ENCODE measurements at places on chromosomes 1 and 21.

DNA sequence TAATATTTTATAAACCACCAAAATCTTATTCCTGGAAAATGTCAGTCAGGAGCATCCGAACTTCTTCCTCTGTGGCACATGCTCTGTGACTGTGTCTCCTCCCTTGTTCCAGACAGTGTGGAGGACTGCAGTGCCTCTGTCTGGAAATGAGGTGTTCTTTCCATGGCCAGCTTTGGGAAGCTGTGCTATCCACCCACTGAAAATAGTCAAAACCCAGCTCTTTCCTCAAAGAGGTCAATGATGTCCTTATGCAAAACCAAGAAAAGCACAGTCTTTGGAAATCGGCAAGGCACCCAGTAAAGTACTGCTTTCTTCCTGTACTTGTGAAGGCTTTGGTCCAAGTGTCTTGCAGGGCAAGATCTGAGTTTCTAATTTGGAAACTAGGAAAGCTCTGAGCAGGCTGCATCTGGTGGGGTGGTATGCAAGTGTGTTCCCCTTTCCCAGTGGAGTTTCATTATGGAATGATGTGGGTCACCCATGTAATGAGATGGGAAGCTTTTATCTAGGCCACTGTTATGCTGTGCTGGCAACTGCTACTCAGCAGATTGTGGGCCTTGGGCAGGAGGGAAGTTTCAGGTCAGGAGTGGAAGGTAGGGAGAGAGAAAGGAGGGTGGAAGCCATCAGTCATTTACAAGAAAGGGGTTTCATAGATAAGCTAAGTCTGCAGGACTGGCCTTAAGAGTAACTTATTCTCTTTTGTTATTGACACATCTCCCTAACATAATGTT lies 6.0 kb downstream of the KIAA0040 start:
- DNase-seq = no peak

GRCh38 chr1:109826930-109827349 lies 63.2 kb upstream of the EPS8L3 start:
- no peak for DNase-seq

- DNase-seq = no peak
Observed at GRCh38 chr1:67937651-67938050, 104.4 kb upstream of the GNG12 start.

- DNase-seq = no peak
Observed at GRCh38 chr1:208129060-208129459, 115.1 kb downstream of the PLXNA2 start.

DNA sequence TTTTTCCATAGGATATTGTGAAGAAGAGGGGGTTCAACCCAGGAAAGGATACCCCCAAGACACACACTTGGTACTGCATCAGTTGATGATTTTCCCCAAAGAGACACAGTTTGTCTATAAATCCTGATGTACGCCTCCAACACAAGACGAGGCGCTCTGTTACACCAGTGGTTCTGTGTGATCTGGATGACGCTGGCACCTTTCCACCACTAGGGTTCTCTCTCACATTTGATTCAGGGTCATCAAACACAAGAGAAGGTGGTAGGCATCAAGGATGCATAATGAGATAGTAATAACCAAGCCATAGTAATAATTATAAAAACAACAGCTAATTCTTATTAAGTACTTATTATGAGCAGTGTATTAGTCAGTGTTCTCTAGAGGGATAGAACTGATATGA lies 508.8 kb upstream of the ZP4 start:
- DNase-seq = no peak

- DNase-seq = no peak
Observed at GRCh38 chr1:11129649-11130390, 30.2 kb upstream of the EXOSC10 start.

Data from stimulated activated CD4-positive, alpha-beta T cell treated with anti-CD3 and anti-CD28 coated beads, Interleukin-1b, Interleukin-23, amount 100 ng/mL, for 1 hour (primary cell).